A172 (cell line): ENCODE measurements at places on chromosomes 13 and 19. TPM values are rescaled to one million over a fixed set of nuclear protein-coding genes. Genes with fewer than 3 reads are reported as not detected.

OR7E24 gene
- not detected in 2 replicates for total RNA-seq

KIR3DL1 gene
- not detected in 2 replicates for total RNA-seq

- no peak for DNase-seq
Observed at GRCh38 chr13:49409008-49409407, 34.9 kb downstream of the CAB39L start.

NCR1 gene
- not detected in 2 replicates for total RNA-seq

DACT3 gene
- total RNA-seq: 0.84 and 1.1 TPM in 2 replicates

PSG7 gene
- 0.07 TPM in 1 of 2 replicates, not detected in the other for total RNA-seq

CNN2 gene
- 219 and 243 TPM in 2 replicates for total RNA-seq

DNA sequence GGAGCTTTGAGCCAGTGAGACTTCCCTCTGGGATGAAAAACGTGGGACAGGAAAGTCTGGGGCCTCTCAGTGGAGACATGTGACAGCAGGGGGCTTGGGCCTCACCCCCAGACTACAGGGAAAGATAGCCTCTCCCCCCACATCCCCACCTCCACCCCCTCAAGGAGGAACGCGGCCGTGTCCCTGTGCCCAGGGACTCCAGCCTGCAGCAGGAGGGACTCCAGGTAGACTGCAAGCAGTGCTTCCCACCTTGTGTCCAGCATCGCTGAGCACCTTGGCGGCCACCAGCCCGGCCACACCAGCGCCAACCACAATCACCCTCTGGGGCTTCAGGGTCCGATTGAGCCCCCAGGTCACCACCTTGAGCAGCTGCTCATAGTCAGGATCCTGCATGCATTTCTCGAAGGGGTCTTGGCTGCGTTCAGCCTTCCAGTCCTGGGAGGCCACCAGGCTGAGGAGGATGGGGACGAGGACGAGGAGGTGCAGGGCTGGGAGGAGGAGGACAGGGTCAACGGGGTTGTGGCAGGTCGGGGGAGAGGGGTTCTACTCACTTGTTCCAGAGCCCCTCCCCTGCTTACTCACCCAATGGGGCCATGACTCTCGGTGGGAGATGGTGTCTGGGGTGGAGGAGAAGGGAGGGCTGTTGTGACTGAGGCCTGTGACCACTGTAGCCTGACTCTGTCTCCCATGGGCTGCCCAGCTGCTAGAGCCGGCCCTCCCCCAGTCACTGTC lies 955 bp downstream of the IL4I1 start:
- DNase-seq: no peak

- DNase-seq: peak; percentile 91
Observed at GRCh38 chr19:7460562-7460966, 28.3 kb downstream of the PEX11G start.

GRCh38 chr19:38959618-38960017 lies 15.9 kb downstream of the FBXO17 start:
- DNase-seq: no peak
